ENCODE measurements at places on chromosomes 3 and 15. TPM values are rescaled to one million over a fixed set of nuclear protein-coding genes. Genes with fewer than 3 reads are reported as not detected.

MOBP gene
- not detected for total RNA-seq

TMEM266 gene
- not detected for total RNA-seq

AGTR1 gene
- 20.5 TPM for total RNA-seq

PSTPIP1 gene
- total RNA-seq, result not detected

FOXB1 gene
- not detected for total RNA-seq

CHL1 gene
- 0.15 TPM for total RNA-seq

ATP13A4 gene
- not detected for total RNA-seq

PPP2R3A gene
- 12.3 TPM for total RNA-seq

GUCA1C gene
- total RNA-seq, result not detected

C2CD4B gene
- 1.2 TPM for total RNA-seq

ATP8B4 gene
- 1.8 TPM for total RNA-seq

XIRP1 gene
- total RNA-seq, result not detected

GATM gene
- not detected for total RNA-seq

POLR2M gene
- 203 TPM for total RNA-seq

ARL6IP5 gene
- 155 TPM for total RNA-seq

GP9 gene
- total RNA-seq, result not detected

ARPIN gene
- 7.1 TPM for total RNA-seq

LYZL4 gene
- total RNA-seq, result not detected

MME gene
- total RNA-seq, result 84.4 TPM

AGBL1 gene
- total RNA-seq, result not detected

LSAMP gene
- total RNA-seq, result 7.9 TPM

RTP1 gene
- total RNA-seq, result not detected

SLC2A2 gene
- not detected for total RNA-seq

ZPLD1 gene
- total RNA-seq, result not detected

EPHA6 gene
- total RNA-seq, result not detected

PRR20G gene
- not detected for total RNA-seq

TTC23 gene
- total RNA-seq, result 17.5 TPM

KCNH8 gene
- total RNA-seq, result not detected

CILP gene
- 6.7 TPM for total RNA-seq

PLA2G4E gene
- total RNA-seq, result not detected

COL6A5 gene
- total RNA-seq, result not detected

KIF7 gene
- total RNA-seq, result 27.4 TPM

CELF6 gene
- 1.3 TPM for total RNA-seq

CCDC191 gene
- 1.4 TPM for total RNA-seq

RBP2 gene
- total RNA-seq, result not detected

MAGEL2 gene
- total RNA-seq, result 0.05 TPM

SLC28A2 gene
- total RNA-seq, result not detected

SAXO2 gene
- 0.06 TPM for total RNA-seq

TMEM39A gene
- 40.8 TPM for total RNA-seq

MDFIC2 gene
- total RNA-seq, result not detected

Data from cardiac ventricle fibroblast (primary cell).